NCI-H2227 treated with DMSO at 0.1 percent for 48 hours (cell line): ENCODE measurements at places on chromosomes 7 and 10.

DNA sequence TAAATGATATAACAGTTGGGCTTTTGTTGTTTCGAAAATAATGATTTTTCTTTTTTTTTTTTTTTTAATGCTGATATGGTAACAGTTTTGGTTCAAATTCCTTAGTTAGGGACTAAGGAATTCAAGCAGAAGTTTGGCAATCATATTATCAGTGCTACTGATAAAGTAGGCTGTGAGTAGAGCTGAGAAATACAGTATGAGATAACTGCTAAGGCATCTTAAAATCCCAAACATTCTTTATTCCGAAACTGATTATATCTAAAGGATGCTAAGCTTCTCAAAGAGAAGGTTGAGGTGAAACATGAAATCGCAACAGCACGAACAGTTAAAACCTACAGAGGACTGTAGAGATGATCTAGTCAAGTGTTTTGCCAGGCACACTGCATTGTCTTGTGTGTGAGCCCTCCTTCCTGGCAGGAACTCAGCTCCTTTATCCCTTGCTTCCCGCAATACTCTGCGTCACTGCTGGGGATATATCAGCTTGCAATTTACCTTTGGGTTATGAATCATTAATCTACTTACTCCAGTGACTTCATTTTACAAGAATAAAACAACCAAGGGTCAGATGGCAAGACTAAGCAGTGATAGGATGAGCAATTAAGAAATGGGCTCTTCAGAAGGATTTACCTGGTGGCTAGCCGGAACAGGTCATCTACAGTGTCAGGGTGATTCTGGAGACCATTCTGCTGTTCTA, 36.7 kb downstream of the IRF5 start:
- DNase-seq = no peak

GRCh38 chr10:111246136-111246535, 169.3 kb downstream of the ADRA2A start:
- DNase-seq = no peak

- DNase-seq = peak; percentile 27
These were observed 177.6 kb downstream of the PARD3 start for GRCh38 chr10:34637418-34637911.

- no peak for DNase-seq
These were observed 99.7 kb upstream of the PPIF start for GRCh38 chr10:79247373-79248137.

DNA sequence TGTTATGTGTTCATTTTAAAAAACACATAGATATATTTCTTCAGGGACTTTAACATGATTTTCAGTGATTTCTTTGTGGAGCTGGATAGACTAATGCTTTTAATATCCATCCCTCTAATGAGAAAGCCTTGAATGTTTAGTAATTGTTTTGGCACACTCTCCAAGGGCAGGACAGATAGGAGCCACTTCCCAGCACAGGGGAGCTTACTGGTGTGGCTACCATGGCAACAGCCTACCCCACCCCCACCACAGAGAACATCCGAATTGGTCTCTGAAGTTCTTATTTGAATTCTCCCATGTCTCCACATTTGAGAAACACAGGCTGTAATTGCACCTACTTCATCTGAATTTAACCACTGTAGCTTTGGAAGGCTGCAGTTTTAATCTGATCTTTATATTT, 87.7 kb downstream of the PRKG1 start:
- no peak for DNase-seq

DNA sequence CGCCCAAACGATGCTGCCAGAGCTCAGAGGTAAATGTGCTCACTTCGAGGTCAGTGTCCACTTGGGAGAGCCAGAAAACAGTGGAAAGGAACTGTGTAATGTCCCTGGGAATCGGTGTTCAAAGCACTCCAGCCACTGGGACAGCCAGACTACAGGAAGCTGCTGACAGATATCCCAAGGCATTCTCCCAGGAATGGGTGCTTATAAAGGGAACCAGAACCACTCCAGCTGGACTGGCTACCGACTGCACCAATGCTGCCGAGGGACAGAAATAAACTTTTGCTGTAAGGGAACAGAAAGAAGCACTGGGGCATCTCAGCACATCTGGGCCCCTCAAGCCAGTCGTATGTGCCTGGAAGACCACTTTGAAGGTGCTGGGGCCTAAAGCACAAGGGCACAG, 76.7 kb downstream of the ATXN7L1 start:
- no peak for DNase-seq

DNA sequence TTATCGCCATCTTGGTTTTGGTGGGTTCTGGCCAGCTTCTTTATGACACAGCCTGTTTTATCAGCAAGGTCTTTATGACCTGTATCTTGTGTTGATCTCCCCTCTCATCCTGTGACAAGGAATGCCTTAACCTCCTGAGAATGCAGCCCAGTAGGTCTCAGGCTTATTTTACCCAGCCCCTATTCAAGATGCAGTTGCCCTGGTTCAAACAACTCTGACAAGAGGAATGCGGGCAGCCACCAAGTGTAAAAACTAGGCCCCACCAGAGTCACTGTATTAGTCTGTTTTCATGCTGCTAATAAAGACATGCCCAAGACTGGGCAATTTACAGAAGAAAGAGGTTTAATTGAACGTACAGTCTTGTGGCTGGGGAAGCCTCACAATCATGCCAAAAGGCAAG, 671.3 kb downstream of the SORCS1 start:
- DNase-seq = no peak

DNA sequence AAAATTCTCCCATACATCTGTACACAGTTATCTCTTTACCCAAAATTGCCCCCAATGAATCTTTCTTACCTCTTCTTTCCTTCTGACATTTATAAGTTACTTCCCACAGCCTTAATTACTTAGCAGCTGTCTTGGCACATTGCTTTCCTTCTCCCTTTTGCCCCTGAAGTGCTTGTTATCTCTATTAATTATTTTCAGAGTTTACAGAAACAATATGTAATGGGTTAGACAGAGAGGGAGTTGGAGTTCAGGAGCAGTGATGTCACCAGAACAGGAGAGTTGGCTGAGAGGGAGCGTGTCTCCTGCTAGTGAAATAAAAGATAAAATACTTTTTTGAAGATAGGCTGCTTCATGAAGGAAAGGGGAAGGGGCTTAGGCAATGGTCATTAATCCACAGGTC, 57.4 kb downstream of the ITGB8 start:
- no peak for DNase-seq

DNA sequence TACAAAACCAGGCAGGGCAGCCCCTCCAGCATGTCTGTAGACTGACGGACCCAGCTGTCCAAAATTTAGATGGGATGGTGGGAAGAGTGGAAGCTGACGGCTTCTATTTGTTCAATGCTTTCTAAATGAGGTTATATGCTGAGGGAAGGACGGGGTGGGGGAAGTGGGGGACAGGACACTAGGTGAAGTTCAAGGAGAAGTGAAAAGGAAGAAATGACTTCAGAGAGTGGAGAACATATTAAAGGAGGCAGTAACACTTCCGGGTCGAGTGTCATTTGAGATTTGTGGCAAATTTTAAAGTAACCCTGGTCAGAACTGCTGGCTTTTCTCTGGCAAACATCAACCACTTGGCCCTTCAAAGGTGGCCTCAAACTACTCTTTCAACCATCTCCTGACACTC, 9.4 kb downstream of the PIP4K2A start:
- DNase-seq = no peak

DNA sequence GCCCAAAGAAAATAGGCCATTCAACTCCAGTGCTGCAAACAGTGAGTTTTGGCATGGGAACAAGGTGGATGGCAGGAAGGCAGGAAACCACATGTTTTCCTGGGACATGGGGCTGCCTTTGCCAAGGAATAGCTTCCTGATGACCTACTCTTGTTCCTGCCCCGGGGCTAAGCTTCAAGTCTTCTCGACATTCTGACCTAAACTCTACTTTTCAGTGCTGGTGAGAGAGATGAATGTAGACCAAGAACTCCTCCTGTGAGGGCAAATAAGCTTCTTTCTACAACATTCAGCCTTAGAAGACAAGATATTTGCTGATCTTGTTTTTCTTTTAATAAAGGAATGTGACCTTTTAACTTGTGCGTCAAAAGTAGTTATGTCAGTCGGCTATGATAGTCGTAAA, 199.0 kb downstream of the GPR37 start:
- no peak for DNase-seq
